Inflammatory macrophage treated with lipopolysaccharide for 1 hour (primary cell): ENCODE measurements at places on chromosomes 5 and 9.
A peak's percentile ranks its signal among the peaks of the same experiment; 100 is the strongest.

- no peak for DNase-seq
Observed at GRCh38 chr9:94881454-94881853, 155.0 kb downstream of the AOPEP start.

DNA sequence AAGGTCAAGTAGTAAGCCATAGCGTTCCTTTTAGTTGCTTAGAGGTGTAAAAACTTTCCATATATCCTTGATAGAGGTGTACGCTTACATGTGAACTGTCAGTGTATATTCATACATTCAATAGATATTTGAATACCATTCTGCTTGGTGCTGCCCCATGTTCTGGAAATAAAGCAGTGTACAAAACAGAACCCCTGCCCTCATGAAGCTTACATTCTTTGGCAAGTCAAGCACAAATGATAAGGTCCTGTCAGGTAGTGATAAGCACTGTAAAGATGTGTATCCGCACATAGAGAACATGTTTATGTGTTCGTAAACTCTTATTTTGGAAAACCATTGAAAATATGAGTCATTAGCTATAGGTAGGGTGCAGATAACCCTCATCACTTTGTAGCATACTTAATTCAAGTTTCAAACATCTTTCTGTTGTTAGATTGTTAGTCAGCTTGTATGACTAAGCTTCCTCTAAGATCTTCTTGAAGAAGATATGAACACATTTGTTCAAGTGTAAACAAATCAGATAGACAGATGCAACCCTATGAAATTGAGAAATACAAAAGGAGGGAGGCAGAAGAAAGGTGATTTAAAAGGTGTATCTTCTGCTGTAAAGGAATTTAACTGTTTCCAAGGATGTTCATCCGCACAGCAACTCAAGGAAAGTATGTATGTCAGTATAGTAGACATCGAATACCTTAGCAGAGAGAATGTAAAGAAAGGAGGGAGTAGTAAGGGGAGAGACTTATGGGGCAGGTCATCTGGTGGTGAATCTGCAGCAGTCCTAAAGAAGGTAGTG lies 1.6 kb downstream of the GTF3C4 start:
- DNase-seq, result no peak

- DNase-seq, result no peak
Observed at GRCh38 chr9:109513871-109514270, 15.8 kb upstream of the PTPN3 start.

GRCh38 chr5:56011835-56012234 lies 17.1 kb upstream of the IL6ST start:
- DNase-seq, result peak; percentile 63

GRCh38 chr5:109660301-109660700 lies 29.4 kb upstream of the MAN2A1 start:
- DNase-seq, result no peak

GRCh38 chr5:126805063-126805462 lies 28.1 kb downstream of the LMNB1 start:
- DNase-seq, result no peak

GRCh38 chr5:20340126-20340525 lies 352.1 kb upstream of the CDH18 start:
- no peak for DNase-seq
